PC-3 (cell line): ENCODE measurements at places on chromosomes 12 and 14.
A peak's percentile ranks its signal among the peaks of the same experiment; 100 is the strongest.

GRCh38 chr12:94500831-94501567 lies 41.3 kb upstream of the CEP83 start:
- DNase-seq = no peak

DNA sequence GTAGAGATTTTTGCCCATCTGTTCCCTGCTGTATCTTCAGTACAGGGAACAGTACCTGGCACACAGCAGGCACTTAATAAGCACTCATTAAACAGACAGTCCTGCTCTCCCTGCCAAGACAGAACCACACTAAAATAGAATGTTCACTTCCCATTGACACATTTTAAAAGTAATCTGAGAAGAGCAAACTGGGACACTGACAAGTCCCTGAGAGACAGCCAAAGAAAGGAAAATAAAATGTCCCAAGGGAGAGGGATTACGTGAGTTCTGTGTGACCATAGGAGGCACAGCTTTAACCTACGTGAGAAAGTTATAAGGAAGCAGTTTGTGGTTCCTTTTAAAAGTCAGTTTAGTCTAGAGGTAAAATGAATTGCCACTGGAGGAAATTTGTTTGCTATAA lies 43.9 kb upstream of the SYCP3 start:
- no peak for DNase-seq

DNA sequence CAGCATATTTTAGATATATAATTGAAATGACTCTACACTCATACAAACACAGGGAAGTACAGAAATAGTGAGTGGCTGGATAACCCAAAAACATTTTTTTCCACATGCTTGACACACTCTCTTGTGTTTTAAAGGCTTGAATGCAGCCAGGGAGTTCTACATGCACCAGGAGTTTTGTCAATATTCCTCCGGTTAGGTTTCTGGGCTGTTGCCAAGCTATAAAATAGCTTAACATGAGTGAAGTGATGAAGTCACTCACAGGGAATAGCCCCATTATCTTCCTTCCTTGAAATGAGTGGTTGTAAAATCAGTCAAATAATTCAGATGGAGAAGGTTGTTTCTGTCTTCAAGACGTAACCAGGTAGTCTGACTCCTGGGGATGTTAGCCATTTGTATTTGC lies 582.7 kb downstream of the SLC6A15 start:
- peak; percentile 73 for DNase-seq

DNA sequence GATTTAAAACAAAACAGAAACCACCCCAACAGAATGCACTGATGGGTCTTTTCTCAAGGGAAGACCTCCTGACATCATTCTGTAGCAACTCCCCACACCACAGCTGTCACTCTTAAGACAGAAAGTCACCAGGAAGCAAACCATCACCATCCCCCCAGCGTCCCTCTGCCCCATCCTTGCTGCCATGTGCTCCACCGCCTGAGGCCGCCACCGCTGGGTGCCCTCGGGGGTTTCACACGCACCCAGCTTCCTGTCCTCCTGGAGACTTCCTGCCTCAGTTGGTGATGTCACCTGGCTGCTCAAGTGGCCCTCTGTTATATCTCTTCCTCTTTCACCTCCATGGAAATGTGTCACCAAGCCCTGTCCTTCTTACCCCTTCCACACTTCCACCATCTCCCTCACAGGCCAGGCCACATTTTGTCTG lies 71.4 kb upstream of the GPR68 start:
- no peak for DNase-seq

DNA sequence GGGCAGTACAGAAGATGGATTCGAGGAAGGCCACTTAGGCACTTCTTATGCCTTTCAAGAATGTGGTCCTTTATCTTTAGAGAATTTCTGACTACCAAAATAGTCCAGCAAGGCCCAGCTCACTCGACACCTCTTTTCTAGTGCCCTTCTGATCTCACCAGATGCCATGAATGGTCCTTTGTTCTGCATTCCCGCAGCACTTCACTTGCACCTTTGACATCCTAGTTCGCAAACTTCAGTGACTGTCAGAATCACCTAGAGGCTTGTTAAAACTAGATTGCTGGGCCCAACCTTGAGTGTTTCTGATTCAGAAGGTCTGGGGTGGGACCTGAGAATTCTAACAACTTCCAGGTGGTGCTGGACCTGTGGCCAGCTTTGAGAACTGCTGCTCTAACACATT lies 56.7 kb downstream of the PKP2 start:
- DNase-seq = no peak

DNA sequence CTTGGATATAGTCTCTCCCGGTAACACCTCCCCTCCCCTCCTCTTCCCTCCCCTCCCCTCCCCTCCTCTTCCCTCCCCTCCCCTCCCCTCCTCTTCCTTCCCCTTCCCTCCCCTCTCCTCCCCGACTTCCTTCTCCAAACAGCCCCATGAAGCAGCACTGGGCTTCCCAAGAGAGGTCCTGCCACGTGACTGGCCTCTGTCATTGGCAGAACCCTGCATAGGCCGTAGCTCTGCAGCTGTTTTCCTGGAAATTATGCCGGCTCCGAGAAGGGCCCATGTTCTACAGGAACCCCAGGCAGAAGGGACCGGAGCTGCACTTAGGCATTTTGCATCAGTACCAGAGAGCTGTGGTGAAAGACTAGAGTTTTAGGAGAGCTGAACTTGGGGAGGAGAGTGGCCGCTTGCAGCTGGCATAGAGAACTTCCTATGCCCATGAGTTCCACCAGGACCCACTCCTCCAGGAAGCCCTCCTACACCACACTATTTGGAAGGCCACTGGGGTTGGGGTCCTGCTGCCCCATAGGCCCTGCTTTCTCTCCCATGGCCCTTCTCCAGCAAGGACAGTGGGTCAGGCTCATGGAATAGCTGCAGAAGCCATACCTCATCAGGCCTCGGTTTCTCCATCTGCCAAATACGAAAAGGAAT lies 5.1 kb upstream of the TNFAIP2 start:
- no peak for DNase-seq

- peak; percentile 15 for DNase-seq
Measured at GRCh38 chr14:74955229-74956026, at the start of gene PGF. PGF (minus strand) TSS chr14:74955597; CDS start chr14:74955242, 355 bp downstream.

GRCh38 chr12:6963016-6963731 lies 7.3 kb downstream of the PHB2 start:
- no peak for DNase-seq

- DNase-seq = no peak
Measured at GRCh38 chr12:127648321-127648720, 618.6 kb upstream of the TMEM132C start.

DNA sequence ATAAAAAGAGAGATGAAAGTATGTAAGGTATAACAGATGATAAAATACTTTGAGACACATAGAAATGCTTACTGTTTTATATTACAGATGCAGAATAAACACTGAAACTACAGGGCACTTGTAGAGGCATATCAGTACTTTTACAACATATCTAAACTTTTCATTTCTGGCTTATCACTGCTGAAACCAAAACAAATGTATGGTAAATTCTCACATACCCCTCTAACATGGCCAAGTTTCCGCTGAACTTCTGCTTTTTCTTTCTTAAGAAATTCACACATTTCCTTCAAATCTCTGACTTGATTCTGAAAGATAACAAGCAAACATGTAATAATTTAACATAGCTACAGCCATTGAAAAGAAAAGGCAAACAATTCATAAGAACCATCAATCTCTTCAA lies 33.3 kb upstream of the C12orf50 start:
- DNase-seq = no peak

- DNase-seq = no peak
Measured at GRCh38 chr14:100778951-100779690, 46.8 kb upstream of the MEG3 start.

DNA sequence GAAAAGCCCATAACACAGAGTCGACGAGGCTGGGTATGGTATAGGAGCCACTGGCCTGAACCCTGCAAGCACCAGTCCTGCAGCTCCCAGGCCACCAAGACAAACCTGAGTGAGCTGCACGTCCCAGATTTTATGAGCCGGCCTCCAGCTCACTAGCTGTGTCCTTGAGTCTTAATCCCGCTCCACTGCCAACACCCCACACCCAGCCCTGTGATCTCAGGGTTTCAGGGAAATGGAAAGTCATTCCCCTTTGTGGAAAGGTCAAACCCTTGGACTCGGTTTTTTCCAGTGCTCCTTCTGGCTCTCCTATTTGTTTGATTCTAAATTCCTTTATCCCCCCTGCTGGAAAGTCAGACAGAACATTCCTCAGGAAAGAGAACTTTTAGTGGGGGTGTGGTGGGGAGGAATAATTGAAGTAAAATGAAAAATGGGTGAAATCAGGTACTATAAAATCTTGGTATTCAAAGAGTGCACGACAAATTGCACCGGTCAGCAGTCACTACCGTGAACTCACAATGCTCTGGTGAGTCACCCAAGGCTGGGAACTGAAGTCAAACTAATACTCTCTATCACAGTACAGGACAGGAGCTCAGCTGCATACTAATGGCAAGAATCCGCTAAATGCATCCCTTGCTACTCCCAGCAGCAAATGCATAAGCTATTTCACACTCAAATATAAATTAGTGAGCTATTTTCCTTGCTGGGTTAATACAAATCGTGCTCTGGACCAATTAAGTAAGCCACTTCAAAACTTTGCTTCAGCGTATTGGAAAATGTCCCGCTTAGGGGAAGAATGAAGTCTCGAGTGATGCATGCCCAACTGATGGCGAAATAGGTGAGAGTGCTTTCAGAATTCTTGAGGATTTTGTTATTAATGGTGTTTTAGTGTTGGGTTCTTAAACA lies 9.0 kb downstream of the PITPNM2 start:
- DNase-seq = peak; percentile 73

DNA sequence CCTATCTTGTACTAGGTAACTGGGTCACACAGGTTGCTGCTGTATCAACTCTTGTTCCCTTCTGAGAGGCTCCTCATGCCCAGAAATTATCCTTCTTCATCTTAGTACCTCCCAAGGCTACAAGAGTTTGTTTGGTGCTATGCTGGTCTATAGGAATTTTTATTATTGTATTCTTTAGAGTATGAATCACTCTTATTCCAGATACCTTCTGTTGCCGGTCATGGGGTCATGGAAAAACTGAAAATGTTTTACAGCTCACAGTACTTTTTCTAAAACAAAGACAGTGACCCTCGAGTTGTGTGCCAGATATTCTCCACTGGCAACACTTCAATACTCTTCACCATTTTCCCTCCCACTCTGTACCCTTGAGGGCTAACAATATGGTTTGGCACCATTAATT lies 1598.0 kb upstream of the TMEM132C start:
- DNase-seq = peak; percentile 56

GRCh38 chr12:130498589-130499385 lies 161.1 kb downstream of the PIWIL1 start:
- no peak for DNase-seq

DNA sequence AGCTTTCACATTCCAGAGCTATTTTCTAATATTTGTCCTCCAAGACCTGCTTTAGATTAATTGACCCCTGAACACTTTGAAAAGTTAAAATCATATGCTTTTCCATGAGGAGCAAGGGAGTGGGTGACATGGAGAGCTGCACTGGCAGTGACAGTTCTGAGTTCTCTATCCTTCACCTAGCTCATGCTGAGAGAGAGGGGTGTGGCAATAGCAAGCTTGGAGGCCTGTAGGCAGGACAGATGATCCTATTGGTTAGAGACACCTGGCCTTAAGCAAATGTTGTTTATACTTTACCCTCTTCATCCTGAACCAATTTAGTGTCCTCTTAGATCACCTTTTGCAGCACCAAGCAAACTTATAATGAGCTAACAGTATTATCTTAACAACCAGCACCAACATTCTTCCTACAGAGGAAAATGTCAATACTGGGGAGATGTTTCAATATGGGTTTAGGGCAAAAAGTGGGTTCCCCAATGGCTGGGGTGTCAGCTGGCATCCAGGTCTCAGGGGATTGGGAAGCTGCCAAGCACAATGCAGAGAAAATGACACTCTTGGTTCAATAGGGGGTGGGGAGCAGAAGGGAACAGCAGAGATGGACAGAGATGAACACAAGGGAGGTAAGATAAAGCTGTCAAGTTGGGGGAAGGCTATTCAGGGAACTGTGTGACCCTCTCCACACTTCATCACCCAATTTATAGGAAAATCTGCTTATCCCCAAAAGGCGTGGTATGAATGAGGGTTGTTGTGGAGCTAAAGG lies 37.0 kb upstream of the PPM1H start:
- no peak for DNase-seq

GRCh38 chr14:70002589-70003346 lies 123.6 kb downstream of the SMOC1 start:
- no peak for DNase-seq

DNA sequence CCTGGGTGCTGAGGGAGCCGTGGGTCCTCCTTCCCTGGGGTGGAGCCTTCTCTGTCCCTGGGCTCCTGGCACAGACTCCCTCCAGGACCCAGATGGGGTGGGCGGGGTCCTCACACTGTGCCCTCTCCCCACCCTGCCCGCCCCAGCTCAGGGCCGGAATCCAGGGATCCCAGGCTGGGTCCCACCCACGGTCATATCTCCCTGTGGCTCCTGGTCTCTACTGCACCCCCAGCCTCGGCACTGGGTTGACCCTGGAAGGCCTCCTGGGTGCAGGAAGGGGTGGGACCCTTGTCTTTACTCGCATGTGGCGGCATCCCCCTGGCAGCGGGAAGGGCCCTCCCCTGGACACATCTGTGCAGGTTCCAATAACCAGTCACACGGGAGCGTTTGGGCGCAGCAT lies 75.8 kb upstream of the EIF5 start:
- DNase-seq = no peak

DNA sequence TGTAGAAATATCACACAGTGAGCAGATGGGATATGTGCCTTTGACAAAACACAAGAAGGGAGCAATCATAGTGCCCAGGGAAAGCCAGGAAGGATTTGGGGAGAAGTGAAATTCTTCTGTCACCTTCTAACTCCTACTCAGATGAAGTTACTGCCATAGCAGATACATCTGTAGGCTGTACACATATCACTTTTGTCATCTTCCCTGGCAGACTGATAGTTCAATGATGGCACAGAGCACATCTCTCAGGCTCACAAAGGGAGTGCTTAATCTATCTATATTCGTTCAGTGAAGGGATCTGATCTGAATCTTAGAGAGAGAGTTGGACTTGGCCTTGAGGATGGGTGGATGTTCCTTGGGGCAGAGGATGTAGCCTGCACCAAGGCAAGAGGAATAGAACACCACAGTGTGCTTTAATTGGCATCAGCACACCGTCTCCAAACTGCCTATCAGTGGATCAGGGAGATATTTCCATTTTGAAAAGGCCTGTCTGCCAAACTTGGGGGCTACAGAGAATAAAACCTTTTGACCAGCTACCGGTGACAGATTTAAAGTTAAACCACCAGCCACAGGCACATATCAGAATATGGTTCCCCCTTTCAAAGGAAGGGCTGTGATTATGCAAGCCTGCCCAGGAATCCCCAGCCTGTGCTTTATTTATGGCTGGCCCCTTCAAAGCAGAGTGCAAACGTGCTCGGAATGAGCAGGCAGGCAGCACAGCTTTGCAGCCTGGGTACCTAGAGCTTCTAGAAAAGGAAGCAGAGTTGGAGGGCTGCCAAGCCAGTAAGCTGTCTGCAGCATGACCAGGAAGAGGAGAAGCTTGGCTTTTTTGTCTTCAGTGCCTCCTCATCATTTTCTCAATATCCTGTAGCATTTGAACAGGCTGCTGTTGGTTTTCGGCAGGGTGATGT lies 165.5 kb upstream of the DYRK2 start:
- DNase-seq = peak; percentile 70
